Caco-2 (cell line): ENCODE measurements at places on chromosomes 16 and 17. TPM values are rescaled to one million over a fixed set of nuclear protein-coding genes. Genes with fewer than 3 reads are reported as not detected.
A peak's percentile ranks its signal among the peaks of the same experiment; 100 is the strongest.

The KCTD19 gene
- not detected in 2 replicates for total RNA-seq

The SLX1A gene
- total RNA-seq = 19.1 and 19.9 TPM in 2 replicates

The ZP2 gene
- total RNA-seq = not detected in 2 replicates

The RAB26 gene
- 1.0 and 1.2 TPM in 2 replicates for total RNA-seq

The KRTAP1-5 gene
- not detected in 2 replicates for total RNA-seq

The OR2C1 gene
- not detected in 2 replicates for total RNA-seq

GRCh38 chr16:82699711-82700495, 73.1 kb downstream of the CDH13 start:
- DNase-seq = no peak

GRCh38 chr17:45114117-45114932, 18.0 kb downstream of the PLCD3 start:
- DNase-seq = peak; percentile 40

- DNase-seq = no peak
Measured at GRCh38 chr16:1335996-1336395, 2.6 kb downstream of the BAIAP3 start.

DNA sequence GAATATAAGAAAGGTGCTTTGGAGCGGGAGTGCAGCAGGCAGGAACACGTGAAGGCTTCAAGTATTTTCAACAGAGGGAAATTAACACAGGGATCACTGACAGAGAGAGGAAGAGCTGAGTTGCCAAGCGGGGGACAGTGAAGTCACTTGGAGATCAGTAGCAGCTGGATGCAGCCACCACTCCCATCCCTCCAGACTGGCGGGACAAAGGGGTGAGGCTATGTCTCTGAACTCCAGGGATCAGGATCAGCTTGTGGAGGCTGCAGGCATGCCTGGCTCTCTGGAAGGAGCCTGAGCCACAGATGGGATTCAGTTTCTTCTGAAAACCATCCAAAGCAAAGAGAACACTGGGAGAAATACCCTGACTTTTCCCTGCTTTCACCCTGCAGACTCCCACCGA, 113.7 kb upstream of the IRX3 start:
- no peak for DNase-seq

- DNase-seq = peak; percentile 76
Measured at GRCh38 chr17:55433029-55433628, 11.5 kb upstream of the MMD start.

DNA sequence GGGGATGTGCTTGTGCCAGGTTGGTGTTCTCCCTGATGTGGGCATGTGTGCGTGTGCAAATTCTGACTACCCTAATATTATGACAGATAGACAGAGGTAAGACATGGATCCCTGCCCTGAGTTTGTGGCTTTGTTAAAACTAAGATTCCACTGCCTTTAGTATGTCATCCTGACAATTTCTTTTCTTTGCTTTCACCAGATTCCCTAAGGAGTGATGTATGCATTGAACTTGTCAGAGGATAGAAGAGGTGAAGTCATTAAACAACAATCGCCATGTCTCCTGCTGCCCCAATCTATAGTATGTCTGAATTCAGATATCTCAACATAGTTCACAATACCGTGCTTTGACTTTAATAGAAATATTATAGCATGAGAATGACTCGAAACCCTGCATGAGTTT, 137.1 kb upstream of the ELAC2 start:
- no peak for DNase-seq

DNA sequence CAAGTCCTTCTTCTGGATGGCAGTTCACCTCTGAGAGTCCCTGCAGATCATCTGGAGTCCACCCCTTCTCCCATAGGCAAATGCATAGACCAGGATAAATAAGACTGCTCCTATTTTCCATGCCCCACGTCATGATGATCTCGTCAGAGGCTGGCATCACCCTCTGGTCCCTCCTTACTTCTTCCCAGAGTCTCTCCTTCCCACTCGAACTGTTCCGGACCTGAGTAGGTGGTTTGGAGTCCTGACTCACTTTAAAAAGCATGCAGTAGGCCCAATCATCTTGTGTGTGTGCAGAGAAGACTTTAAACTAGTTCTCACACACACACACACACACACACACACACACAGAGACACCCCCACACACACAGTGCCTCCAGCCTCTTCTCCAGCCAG, 72.0 kb downstream of the SOX9 start:
- DNase-seq = no peak

- DNase-seq = no peak
Measured at GRCh38 chr17:42317266-42317845, 29.1 kb downstream of the STAT5A start.

- peak; percentile 79 for DNase-seq
Measured at GRCh38 chr17:49132699-49133364, at the start of gene B4GALNT2. TSS of gene B4GALNT2 (plus strand) at chr17:49132769. CDS start at chr17:49132793, 24 bp downstream.

DNA sequence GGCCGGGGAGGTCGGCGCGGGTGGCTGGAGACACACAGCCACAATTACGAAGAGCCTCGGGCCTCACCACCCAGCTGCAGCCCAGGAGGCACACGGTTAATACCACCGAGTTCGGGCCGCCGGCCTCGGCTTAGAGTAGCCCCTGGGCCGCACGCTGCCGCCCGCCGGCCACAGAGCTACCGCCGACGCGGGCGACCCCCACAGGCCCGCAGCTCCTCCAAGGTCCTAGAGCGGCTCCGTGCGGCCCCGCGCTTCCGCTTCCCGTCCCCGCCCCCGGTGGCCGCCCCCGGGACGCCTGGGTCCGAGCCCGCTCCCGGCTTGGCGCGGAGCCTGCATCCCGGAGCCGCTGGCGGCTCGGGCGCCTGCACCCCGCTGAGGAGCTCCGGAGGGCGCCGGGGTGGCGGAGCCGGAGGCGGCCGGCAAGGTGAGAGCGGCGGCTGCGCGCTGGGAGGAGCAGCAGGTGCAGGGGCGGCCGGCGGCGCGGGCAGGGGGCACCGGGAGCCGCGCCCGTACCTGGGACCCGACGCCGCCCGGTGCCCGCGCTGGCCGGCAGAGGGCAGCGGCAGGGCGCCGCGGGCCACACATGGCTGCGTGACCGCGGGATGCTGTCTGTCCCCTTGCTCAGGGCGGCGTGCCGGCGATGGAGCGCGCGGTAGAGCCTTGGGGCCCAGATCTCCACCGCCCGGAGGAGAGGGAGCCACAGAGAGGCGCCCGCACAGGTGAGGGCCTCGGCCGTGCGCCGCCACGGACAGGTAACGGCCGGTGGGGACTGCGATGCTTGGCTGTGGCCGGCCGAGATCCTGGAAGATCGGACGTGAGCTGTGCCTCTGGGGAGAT, at the start of gene ZNF48:
TSS of gene ZNF48 (plus strand) at position 266 of the 837 bp plus-strand sequence. CDS start at position 641, 375 bp downstream.
- DNase-seq = peak; percentile 91

- DNase-seq = peak; percentile 57
Measured at GRCh38 chr16:89153848-89154271, 17.7 kb upstream of the CDH15 start.
